ENCODE measurements at places on chromosomes 1 and 21.

DNA sequence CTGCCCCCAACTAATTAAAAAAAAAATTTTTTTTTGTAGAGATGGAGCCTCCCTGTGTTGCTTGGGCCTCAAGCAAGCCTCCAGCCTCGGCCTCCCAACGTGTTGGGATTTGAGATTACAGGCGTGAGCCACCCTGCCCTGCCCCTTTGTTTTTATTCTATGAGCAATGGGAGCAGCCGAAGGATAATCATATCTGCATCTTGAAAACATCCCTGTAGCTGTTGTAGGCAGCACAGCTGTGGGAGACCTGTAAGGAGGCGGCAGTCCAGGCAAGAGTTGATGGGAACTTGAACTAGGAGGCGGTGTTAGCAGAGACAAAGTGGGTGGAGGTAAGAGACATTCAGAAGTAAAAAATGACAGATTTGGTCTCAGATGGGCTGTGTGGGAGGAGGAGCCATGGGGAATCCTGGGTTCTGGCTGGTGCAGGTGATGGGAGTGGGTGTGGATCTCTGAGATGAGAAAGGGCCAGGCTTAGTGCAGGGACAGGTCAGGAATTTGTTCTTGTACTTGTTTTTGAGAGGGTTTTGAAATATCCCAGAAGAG is 31.3 kb downstream of the STUM start:
- no peak for DNase-seq

GRCh38 chr1:189774721-189775287 is 702.9 kb downstream of the BRINP3 start:
- no peak for DNase-seq

DNA sequence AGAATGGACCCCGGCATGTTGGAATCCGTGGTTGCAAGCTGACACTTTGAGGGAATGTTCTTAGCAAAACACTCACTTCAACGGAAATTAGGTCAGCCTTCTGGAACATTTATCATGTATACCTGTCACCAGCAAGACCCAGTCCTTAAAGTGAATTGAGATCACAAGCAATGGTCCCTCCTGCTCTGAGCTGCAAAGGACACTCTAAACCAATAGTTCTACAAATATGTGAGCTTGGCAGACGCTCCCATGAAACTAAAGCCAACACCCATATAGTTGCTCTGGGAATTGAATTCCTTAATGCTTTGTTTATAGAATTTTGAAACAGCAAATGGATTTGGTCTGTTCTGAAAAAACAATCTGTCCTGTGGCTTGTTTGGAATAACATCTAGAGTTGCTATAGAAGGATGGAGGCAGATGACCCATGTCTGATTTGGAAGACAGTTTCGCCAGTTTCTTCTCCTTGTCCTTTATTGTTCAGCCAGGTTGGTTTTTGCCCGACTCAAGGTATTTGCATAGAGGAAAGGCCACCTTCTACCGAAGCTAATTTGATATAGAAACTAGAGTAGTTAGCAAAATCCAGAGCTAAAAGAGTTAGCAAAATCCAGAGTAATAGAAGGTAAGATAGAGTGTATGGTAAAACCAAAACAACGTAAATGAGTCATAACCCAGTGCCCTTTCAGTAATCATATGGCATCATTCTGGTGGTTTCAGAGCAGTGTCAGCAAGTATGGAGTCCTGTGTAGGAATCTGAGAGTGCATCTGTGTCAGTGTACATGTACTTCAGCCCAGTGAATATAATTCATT is 236.2 kb downstream of the NFIA start:
- no peak for DNase-seq

GRCh38 chr1:8047112-8047511 is 21.0 kb upstream of the ERRFI1 start:
- no peak for DNase-seq

- DNase-seq: no peak
Observed at GRCh38 chr21:37367336-37367702, 746 bp downstream of the DYRK1A start.

DNA sequence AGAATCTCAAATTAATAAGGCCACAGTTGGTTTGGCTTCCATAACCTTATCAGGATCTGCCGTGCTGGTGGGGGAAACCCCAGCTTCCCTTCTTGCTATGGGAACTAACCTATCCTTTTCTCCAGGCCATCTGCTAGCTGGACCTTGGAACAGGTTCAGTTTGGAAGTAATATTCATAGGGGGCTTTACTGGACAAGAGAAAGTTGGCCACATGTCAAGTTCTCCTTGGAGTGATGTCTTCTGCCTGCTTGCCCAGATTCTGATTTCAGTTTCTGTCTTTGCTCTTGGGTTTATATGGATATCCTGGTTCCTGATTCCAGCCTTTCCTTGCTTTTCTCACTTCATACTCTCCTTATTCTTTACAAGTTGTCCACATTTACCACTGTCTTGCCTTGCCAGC is 279.6 kb downstream of the ASTN1 start:
- DNase-seq: no peak

All from COR-L47 (cell line).